ENCODE measurements at places on chromosomes 2 and 18.

DNA sequence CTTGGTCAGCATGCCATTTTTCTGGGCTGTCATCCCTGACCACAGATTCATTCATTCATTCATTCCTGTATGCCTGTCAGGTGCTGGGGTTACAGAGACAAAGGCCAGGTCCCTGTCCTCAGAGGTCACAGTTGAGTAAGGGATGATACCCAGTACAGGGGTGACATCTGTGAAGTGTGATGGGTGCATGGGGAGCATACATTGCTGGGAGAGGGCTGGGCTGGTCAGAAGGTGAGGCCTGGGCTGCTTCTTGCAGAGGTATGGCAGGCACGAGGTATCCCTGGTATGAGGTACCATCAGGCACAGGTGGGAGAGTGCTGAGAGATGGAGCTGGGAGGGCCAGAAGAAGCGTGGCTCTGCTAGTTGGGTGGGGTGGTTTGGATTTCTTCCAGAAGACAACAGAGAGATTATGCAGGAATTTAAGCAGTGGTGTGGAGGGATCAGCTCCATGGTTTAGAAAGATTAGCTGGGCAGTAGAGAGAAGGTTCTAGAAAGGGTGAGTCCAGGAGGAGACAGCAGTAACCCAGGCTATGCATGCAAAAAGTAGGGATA lies 181.9 kb upstream of the HAAO start:
- DNase-seq = no peak

DNA sequence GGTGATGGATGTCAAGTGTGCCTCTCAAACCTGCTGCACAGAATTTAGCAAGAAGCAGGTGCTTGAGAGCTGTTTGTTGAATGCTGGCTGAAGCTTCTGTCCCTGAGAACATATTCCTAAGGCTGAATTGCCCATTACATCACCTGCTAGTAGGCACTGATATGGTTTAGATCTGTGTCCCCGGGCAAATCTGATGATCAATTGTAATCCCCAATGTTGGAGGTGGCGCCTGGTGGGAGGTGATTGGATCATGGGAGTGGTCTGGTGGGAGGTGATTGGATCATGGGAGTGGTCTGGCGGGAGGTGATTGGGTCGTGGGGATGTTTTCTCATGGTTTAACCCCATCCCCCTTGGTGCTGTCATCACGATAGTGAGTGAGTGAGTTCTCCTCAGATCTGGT lies 128.0 kb downstream of the HRH4 start:
- no peak for DNase-seq

GRCh38 chr2:104286841-104287240 lies 567.1 kb upstream of the POU3F3 start:
- no peak for DNase-seq

- no peak for DNase-seq
These were observed 1160.7 kb downstream of the CNTNAP5 start for GRCh38 chr2:125185691-125186270.

- no peak for DNase-seq
These were observed 7.5 kb upstream of the GBX2 start for GRCh38 chr2:236175548-236176150.

DNA sequence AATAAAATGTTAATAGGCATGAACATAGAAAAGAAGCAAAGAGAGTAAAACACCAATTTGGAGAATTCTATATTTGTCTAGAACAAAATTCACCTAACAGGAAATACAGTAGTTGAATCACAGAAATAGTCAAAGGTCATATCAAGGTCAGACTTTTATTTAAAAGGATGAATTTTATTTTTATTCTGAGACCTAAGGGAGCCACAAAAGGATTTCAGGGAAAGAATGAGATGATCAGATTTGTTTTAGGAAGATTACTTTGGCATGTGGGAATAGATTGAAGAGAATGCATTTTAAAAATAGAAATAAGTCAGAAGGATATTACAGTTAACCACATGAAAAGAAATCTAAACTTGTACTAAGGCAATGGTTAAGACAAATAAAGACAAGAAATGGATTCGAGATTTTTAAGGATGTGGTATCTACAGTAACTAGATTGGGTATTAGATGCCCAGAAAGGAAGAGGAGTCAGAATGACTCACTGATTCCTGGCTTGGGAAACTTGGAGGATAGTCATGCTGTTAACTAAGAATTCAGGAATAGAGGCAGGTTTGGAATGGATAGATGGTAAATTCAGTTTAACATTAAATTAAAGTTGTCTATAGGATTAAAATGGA lies 56.0 kb downstream of the METTL4 start:
- no peak for DNase-seq

DNA sequence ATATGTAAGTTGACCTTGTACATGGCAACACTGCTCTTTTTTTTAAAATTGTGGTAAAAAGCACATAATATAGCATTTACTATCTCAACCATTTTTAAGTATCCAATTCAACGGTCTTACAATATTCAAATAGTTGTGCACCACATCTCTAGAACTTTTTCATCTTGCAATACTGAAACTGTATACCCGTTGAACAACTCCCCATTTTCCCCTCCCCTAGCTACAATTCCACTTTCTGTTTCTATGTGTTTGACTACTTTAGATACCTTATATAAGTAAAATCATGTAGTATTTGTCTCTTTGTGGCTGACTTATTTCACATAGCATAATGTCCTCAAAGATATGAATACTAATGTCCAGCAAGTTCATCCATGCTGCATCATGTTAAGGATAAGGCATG lies 452.1 kb downstream of the TXNL1 start:
- no peak for DNase-seq

GRCh38 chr2:118672571-118673158 lies 174.8 kb downstream of the EN1 start:
- DNase-seq = no peak

GRCh38 chr2:37224063-37224462 lies 7.3 kb downstream of the CEBPZ start:
- no peak for DNase-seq

- DNase-seq = no peak
These were observed 490.4 kb upstream of the SPRED2 start for GRCh38 chr2:65922794-65923193.

DNA sequence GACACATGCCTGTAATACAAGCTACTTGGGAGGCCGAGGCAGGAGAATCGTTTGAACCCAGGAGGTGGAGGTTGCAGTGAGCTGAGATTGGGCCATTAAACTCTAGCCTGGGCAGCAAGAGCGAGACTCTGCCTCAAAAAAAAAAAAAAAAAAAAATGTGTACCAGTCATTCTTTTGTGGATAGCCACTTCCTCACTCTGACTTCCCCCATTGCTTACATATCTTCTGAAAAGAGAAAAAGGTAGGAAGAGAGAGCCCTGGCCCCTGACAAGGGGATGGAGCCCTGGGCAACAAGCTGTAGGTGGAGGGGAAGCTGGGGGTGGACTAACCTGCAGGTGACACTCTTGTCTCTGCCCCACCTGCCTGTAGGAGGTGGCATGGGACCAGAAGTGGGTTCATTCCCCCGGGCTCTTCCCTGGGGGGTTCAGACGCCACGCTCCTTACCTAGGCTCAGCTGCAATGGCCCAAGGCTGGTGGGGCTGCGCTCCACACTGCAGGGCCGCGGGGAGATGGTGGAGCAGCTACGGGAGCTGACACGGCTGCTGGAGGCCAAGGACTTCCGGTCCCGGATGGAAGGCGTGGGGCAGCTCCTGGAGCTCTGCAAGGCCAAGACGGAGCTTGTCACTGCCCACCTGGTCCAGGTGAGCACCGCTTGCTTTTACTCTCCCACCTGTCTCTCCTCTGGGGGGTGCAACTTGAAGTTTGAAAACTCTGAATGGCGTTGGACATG lies 39.1 kb downstream of the PCARE start:
- no peak for DNase-seq

DNA sequence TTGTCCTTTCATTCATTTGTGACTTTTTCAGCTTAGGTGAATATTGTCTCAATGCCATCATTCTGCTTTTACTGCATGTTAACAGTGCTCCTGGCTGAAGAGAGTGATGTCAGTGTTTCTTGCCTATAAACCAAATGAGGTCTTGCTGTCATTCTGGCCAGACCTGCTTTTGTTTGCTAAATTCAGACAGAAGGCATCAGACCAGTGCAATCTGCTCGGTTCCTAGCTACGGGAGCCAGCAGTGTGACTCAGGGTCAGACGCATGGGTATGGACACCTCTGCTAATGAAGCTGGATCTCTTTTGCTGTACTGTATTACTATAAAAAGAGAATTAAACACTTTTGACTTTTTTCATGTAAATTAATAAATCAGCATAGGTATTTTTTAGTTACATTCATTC lies 178.9 kb downstream of the TMEM182 start:
- no peak for DNase-seq

- DNase-seq = no peak
These were observed 400.1 kb downstream of the PID1 start for GRCh38 chr2:228871012-228871411.

GRCh38 chr18:58789876-58790240 lies 74.8 kb upstream of the ZNF532 start:
- DNase-seq = no peak

- DNase-seq = no peak
These were observed 152.1 kb downstream of the THSD7B start for GRCh38 chr2:136917411-136917881.

DNA sequence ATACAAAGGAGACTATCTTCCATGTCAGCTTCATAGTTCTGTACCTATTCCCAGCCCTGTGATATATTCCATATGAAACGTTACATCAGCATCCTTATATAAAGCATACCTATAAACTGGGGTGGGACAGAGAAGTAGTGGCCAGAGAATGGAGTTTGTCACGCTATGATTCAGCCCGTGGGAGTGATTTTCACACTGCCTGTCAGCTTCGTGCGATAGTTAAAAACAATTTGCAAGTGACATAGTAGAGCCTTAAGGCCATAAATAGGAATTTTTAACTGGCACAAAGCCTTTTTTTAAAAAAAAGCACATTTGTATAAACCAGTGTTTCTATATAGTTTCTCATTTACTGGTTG lies 30.2 kb downstream of the PKP4 start:
- DNase-seq = no peak

DNA sequence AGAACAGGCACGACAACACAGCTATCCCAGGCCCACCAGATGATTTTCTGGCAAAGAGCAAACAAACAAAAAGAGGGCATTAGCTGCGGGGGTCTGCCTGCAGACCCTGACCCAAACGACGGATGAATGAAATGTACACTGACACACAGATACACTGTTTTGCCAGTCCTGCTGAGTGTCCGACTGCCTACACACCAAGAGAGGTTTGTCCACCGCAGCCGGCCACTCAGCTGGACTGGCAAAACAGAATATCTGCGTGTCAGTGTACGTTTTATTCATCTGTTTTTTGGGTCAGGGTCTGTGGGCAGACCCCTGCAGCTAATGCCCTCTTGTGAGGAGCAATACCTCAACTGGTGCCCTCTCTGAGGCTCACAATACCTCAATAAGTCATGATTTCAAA lies 10.7 kb upstream of the SH3RF3 start:
- no peak for DNase-seq

DNA sequence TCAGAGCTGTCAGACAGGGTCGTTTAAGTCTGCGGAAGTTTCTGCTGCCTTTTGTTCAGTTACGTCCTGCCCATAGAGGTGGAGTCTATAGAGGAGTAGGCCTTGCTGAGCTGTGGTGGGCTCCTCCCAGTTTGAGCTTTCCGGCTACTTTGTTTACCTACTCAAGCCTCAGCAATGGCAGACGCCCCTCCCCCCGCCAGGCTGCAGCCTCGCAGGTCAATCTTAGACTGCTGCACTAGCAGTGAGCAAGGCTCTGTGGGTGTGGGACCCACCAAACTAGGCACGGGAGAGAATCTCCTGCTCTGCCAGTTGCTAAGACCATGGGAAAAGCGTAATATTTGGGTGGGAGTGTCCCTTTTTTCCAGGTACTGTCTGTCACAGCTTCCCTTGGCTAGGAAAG lies 86.5 kb downstream of the EFEMP1 start:
- no peak for DNase-seq

DNA sequence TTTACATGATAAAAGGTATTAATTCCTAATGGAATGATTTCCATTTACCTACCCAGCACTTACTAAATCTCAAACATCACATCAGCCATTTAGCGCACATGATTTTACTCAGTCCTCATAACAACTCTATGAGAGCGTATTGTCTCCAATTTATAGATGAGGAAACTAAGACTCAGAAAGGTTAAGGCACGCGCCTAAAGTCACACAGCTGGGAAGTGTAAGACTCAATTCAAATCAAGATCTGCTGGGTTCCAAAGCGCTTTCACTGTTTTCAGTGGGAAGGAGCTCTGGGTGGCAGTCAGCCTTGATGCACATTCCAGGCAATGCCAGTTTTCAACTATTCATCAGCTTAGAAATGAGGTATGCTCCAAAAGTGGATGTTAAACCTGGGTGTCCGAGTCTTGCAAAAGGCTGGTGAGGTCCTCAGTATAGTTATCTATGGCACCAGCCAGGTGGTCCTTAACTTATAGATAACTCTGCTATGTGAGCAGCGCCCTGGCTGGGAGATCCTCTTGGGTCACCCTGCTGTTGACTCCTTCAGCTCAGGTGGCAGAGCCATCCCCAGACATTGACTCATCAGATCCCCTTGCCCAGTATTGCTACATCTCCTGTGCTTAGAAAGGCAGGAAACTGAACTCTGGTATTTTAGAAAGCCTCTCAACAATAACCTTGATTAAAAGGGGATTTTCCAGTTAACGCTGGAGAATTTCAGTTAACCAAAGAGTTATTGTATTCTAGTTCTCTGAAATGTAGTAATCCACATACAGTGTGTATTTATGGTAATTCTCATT lies 47.1 kb downstream of the SLC4A1AP start:
- no peak for DNase-seq

- no peak for DNase-seq
These were observed 192.5 kb downstream of the SRBD1 start for GRCh38 chr2:45418532-45418931.

GRCh38 chr2:152456262-152456661 lies 121.3 kb downstream of the FMNL2 start:
- no peak for DNase-seq

DNA sequence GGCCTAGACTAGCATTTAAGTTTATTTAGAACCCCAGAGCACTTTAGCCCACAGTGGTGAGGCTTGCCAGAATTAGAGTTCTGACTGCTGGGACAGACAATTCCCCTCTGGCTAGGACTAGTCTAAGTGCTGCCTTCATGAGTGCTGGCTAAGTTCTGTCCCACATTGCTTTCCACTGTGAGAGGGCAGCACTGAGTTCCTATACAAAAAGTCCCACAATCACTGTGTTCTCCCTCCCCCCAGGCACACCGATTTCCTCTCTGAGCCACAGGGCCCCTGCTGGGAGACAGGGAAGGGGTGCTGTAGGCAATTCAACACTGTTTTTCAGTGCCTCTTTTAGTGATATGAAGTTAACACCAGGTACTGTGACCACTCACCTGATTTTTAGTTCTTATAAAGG lies 310.9 kb downstream of the DLGAP1 start:
- no peak for DNase-seq

GRCh38 chr2:195563857-195564512 lies 93.0 kb upstream of the SLC39A10 start:
- no peak for DNase-seq

- no peak for DNase-seq
These were observed 17.3 kb downstream of the RAB1A start for GRCh38 chr2:65112633-65113032.

GRCh38 chr2:71831193-71831577 lies 316.5 kb downstream of the CYP26B1 start:
- no peak for DNase-seq
